ENCODE measurements at places on chromosomes 12 and 14. TPM values are rescaled to one million over a fixed set of nuclear protein-coding genes. Genes with fewer than 3 reads are reported as not detected.

KCNK13 gene
- total RNA-seq: 2.2 TPM

GLIPR1 gene
- 0.39 TPM for total RNA-seq

BAZ2A gene
- 106 TPM for total RNA-seq

PLEKHH1 gene
- total RNA-seq: 27.6 TPM

STAC3 gene
- total RNA-seq: 2.5 TPM

ACSS3 gene
- 0.30 TPM for total RNA-seq

ADAM21 gene
- total RNA-seq: 0.98 TPM

KRT74 gene
- total RNA-seq: not detected

FAM222A gene
- 3.7 TPM for total RNA-seq

GSG1 gene
- total RNA-seq: not detected

DNA sequence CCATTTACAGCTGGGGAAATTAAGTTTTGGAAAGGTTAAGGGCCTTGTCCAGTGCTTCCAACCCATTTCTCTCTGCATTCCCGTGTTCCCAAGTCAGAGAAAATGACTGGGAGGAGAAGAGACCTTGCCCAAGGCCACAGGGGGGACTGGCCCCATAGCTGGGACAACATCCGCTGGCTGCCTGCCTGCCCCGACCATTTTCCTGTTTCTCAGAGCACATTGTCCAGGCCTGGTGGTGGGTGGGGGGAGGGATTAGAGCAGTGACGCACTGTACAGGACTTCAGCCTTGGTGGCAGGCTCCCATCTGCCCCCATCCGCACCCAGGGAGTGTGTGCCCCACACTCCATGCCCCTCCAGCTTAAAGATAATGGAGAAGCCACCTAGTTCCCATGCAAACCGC is 27.7 kb downstream of the DIO3 start:
- no peaks in the 10 kb centered on the region for H3K4me1 ChIP-seq
- no peak overlapping the region for H3K4me3 ChIP-seq
- H3K27ac ChIP-seq: no peak overlapping the region
- H3K36me3 ChIP-seq: no peaks in the 10 kb centered on the region
- no peak for DNase-seq
- H3K27me3 ChIP-seq: no peaks in the 10 kb centered on the region

GRCh38 chr12:67943141-67943892 is 45.9 kb upstream of the IFNG-AS1 start:
- H3K4me1 ChIP-seq: no peaks in the 10 kb centered on the region
- H3K27ac ChIP-seq: no peak overlapping the region
- H3K36me3 ChIP-seq: no peaks in the 10 kb centered on the region
- peak; percentile 39 for DNase-seq

GRCh38 chr14:69204753-69205152 is 13.5 kb downstream of the EXD2 start:
- H3K4me1 ChIP-seq: no peaks in the 10 kb centered on the region
- no peak for DNase-seq
- H3K27ac ChIP-seq: no peak overlapping the region
- H3K36me3 ChIP-seq: no peaks in the 10 kb centered on the region

- no peak overlapping the region for H3K27ac ChIP-seq
- no peak for DNase-seq
- H3K36me3 ChIP-seq: no peaks in the 10 kb centered on the region
- no peaks in the 10 kb centered on the region for H3K27me3 ChIP-seq
Observed at GRCh38 chr12:24679126-24679525, 269.8 kb downstream of the BCAT1 start.

DNA sequence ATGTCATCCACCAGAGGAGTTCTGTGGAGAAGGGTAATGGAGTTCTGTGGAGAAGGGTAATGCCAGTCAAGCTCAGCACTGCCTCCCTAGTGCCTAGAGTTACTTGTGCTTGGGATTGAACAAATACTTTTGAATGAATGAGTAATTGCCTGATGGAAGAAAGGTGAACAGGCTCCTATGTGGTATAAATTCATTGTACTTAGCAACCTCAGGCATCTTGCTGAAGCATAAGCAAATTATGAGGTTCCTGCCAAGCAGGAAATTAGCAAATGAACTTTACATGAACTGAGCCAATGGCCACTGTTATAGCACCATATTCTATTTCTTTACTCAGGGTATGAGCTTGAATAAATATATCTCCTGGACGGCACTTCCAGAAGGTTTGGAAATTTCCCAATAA is 1047.2 kb downstream of the SLC6A15 start:
- no peaks in the 10 kb centered on the region for H3K36me3 ChIP-seq
- H3K27ac ChIP-seq: no peak overlapping the region
- no peaks in the 10 kb centered on the region for H3K27me3 ChIP-seq
- no peaks in the 10 kb centered on the region for H3K4me1 ChIP-seq

DNA sequence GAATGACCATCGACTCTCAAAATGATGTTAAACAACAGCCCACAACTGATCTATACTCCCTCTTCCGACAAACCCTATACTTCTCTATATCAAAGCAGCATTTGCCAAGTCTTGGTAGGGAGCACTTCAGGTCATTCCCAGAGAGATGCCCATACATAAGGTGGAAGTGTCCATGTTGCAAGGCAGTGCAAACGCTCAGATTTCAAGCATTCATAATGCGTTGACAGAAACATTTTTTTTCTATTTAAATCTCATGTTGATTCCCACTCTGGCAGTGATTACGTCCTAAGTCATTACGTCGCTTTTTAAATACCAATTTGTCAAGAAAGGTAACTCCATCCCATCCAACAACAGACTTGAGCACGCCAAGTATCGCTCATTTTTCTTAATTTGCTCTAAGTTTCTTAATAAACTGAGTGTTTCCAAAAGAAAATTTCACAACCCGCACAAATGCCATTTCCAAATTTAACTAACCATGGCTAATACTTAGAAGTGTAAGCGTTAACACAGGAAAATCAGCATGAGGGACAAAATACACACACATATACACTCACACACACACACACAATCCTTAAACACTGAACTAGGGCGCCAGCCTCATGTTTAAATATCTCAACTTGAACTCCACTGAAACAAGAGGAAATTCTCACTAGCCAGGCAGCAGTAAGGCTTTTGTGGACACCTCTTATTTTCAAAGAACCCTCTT is 1.1 kb downstream of the GXYLT1 start:
- H3K4me1 ChIP-seq: peaks cover 7% of the 10 kb centered on the region
- no peaks in the 10 kb centered on the region for H3K36me3 ChIP-seq
- H3K27me3 ChIP-seq: no peaks in the 10 kb centered on the region
- DNase-seq: no peak
- peak overlapping the region; percentile 67 for H3K4me3 ChIP-seq

DNA sequence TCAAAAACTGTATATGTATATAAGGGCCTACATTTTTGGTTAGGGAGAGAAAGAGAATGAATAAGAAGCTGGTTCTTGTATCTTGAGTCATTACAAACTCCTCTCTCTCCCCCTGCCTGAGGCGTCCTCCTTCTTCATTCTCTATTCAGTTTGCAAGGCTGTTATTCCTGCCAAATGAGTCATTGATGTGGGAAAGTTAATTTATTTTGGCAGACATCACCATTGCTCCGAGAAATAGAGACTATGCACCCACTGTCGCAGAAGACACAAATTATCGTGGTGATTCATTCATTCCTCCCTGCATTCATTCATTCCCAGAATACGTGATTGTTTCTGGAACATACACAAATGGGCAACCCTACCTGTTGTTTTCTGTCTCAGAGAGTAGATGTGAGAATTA is 112.5 kb upstream of the MED13L start:
- peaks cover 21% of the 10 kb centered on the region for H3K4me1 ChIP-seq
- DNase-seq: peak; percentile 31
- H3K36me3 ChIP-seq: no peaks in the 10 kb centered on the region
- no peaks in the 10 kb centered on the region for H3K27me3 ChIP-seq
- H3K27ac ChIP-seq: no peak overlapping the region
- no peak overlapping the region for H3K4me3 ChIP-seq

- no peaks in the 10 kb centered on the region for H3K27me3 ChIP-seq
- H3K36me3 ChIP-seq: peaks cover 9% of the 10 kb centered on the region
- no peak overlapping the region for H3K27ac ChIP-seq
- DNase-seq: no peak
Observed at GRCh38 chr12:57781244-57781643, 1.3 kb upstream of the TSFM start.

DNA sequence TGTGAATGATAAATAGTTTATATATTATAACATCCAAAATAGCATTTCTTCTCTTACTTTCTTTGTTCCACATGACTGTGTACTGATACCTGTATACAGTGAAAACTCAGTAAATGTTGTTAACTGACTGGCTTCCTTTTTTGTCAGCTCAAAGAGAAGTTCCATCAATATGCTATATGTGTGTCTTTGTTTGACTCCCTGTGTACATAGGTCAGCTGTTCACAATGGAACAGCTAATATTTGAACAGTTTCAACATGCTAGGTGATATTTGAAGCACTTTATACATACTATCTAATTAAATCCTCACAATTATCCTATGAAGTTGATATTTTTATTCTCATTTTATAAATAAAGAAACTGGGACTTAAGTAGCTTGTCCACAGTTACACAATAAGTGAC is 15.3 kb upstream of the KICS2 start:
- no peaks in the 10 kb centered on the region for H3K4me1 ChIP-seq
- H3K4me3 ChIP-seq: no peak overlapping the region
- H3K27me3 ChIP-seq: no peaks in the 10 kb centered on the region

- no peak for DNase-seq
- no peaks in the 10 kb centered on the region for H3K4me1 ChIP-seq
- H3K36me3 ChIP-seq: no peaks in the 10 kb centered on the region
- H3K4me3 ChIP-seq: no peak overlapping the region
- no peak overlapping the region for H3K27ac ChIP-seq
Observed at GRCh38 chr12:87121896-87122295, 865.7 kb upstream of the MGAT4C start.

- H3K27ac ChIP-seq: no peak overlapping the region
- H3K27me3 ChIP-seq: no peaks in the 10 kb centered on the region
- no peak overlapping the region for H3K4me3 ChIP-seq
- no peak for DNase-seq
- no peaks in the 10 kb centered on the region for H3K36me3 ChIP-seq
Observed at GRCh38 chr14:74979442-74980397, 23.0 kb upstream of the EIF2B2 start.

DNA sequence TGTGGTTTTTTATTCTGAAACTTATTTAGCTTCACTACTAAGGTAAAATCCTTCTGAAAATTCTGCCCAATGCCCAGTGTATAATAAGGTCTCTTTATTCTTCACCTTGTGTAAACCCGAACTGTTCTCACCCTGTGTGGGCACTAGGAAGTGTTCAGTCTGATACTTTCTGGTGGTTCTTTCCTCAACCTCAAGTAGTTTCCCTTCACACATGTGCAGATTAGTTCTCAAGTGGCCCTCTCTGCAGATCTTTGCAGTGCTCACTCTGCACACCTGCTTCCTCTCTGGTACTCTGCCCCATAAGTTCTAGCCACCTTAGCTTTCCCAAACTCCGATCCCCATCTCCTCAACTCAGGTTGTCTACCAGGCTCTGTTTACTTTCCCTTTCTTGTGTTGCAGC is 61.6 kb downstream of the RAD51B start:
- no peaks in the 10 kb centered on the region for H3K36me3 ChIP-seq
- DNase-seq: no peak
- H3K27me3 ChIP-seq: no peaks in the 10 kb centered on the region
- no peak overlapping the region for H3K4me3 ChIP-seq

DNA sequence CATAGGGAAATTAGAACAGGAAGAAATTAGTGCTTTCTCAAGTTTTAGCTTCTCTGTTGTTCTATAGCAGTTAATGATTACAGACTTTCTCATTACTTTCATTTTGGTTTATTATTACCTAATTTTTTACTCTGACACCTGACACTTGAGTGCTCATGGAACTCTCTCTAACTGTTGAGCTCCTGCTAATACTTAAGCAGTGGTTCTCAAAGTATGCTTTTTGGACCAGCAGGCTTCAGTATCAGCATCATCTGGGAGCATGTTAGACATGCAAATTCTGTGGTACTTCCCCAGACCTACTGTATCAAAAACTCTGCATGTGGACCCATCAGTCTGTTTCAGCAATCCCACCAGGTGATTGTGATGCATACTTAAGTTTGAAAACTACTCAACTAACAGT is 235.3 kb downstream of the CCDC91 start:
- no peaks in the 10 kb centered on the region for H3K27me3 ChIP-seq
- no peaks in the 10 kb centered on the region for H3K4me1 ChIP-seq
- DNase-seq: no peak
- H3K27ac ChIP-seq: no peak overlapping the region
- H3K4me3 ChIP-seq: no peak overlapping the region

- H3K27me3 ChIP-seq: no peaks in the 10 kb centered on the region
- H3K36me3 ChIP-seq: no peaks in the 10 kb centered on the region
- H3K27ac ChIP-seq: no peak overlapping the region
- H3K4me3 ChIP-seq: no peak overlapping the region
- H3K4me1 ChIP-seq: no peaks in the 10 kb centered on the region
Observed at GRCh38 chr12:76719171-76720041, 44.5 kb upstream of the ZDHHC17 start.

- no peak overlapping the region for H3K27ac ChIP-seq
- DNase-seq: no peak
- H3K4me1 ChIP-seq: peaks cover 8% of the 10 kb centered on the region
Observed at GRCh38 chr12:79778802-79779448, 88.2 kb upstream of the PAWR start.

- no peak for DNase-seq
- no peaks in the 10 kb centered on the region for H3K27me3 ChIP-seq
- no peak overlapping the region for H3K27ac ChIP-seq
Observed at GRCh38 chr12:59084511-59085375, 164.4 kb upstream of the LRIG3 start.

- H3K4me3 ChIP-seq: no peak overlapping the region
- DNase-seq: no peak
- H3K27me3 ChIP-seq: no peaks in the 10 kb centered on the region
- no peaks in the 10 kb centered on the region for H3K36me3 ChIP-seq
Observed at GRCh38 chr12:116962197-116962596, 51.4 kb downstream of the FBXW8 start.

DNA sequence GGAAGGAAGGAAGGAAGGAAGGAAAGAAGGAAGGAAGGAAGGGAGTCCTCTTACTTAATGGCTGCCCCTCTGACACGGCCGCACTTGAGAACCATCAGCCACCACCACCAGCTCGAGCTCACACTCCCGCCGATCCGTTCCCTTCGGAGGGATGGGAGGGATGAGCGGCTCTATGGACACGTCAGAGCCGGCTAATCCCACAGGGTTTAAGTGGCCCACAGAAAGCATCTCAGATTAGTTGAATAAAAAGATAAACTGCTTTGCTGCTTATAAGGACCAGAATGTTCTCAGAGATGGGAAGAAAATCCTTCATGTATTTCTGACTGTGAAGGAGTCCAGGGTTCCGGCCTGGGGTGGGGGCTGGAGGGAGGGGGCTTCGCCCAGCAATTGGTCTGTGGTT is 31.1 kb downstream of the PRIMA1 start:
- H3K4me1 ChIP-seq: no peaks in the 10 kb centered on the region
- H3K4me3 ChIP-seq: no peak overlapping the region
- H3K27me3 ChIP-seq: no peaks in the 10 kb centered on the region
- no peak overlapping the region for H3K27ac ChIP-seq

DNA sequence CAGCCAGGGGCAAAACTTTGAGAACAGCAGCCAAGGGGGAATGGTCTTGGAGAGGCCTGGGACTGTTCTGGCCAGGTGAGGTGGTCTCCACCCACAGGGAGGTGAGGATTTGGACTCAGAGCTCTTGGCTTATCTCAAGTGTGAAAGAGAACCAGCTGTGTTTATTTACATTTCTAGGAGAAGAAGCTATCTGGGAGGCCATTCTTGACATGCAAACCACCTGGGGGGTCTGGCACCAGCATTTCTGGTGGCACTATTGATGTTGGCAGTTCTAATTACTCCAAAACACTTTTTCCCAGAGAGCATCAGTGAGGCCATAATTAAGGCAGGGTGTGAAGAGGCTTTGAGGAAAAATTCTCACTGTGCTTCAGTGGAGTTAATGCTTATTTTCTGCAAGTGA is 95.1 kb downstream of the CAND1 start:
- no peaks in the 10 kb centered on the region for H3K36me3 ChIP-seq
- no peak overlapping the region for H3K4me3 ChIP-seq
- DNase-seq: no peak
- no peaks in the 10 kb centered on the region for H3K27me3 ChIP-seq
